ENCODE measurements at places on chromosomes 1 and 21.

- DNase-seq: no peak
Observed at GRCh38 chr1:77584884-77585283, 97.6 kb downstream of the ZZZ3 start.

DNA sequence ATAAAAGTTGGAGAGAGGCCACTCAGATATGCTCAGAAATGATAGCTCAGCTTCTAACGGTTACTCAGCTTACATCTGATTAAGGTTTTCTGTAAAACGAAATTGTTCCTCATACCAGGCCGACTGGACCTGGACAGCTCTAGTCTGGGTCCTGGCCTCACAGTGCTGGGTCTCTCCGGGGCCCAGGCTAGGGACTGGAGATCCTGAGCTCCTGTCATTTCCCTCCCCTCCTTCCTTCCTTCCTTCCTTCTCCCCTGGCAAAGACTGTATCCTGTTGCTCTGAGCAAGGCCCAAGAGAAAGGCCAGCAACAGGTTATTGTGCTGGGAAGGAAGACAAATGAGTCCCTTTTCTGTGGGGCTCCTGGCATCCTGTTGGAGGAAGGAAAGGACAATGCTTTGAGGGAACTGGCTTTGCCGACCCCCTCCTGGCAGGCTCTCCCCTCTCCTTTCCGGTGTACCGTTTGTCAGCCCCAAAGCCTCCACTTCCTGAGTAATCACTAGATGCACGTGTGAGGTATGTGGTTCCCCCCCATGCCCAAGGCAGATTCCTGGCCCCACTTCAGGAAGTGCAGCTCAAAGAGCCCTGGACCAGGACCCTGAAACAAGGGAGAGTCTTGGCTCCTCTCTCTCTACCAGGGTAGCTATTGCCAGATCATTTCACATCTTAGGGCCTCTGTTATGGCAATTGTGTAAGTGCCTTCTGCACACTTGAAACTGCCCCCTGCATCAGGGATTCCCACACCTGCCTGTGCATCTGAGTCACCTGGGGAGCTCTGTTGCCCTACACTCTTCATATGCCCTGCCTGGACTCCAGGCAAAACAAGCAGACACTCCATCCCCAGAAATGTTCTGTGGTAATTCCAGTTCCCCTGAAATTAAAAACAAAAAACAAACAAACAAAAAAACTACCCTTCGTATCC, 212.7 kb upstream of the FGGY start:
- no peak for DNase-seq

- no peak for DNase-seq
Observed at GRCh38 chr1:178189814-178190213, 95.9 kb downstream of the RASAL2 start.

GRCh38 chr1:235147269-235147668, 13.8 kb downstream of the RBM34 start:
- no peak for DNase-seq

DNA sequence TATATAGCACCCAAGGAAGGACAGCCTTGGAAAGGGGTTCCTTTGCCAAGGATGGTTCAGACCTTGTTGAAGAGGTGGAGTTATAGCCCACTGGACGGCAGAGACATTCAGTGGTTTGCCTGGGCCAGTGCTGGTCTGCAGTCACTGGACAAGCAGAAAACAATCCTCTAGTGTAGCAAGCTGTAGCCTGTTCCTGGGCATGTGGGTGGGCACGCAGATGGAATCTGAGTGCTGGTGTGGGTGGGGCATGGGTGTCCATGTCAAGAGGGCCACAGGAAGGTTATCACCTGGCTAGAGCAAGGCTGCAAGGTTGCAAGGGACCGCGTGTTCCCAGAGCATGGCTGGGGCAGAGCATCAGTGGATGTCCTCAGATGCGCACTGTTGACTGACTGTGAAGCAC, 244.7 kb downstream of the PTPRU start:
- no peak for DNase-seq

DNA sequence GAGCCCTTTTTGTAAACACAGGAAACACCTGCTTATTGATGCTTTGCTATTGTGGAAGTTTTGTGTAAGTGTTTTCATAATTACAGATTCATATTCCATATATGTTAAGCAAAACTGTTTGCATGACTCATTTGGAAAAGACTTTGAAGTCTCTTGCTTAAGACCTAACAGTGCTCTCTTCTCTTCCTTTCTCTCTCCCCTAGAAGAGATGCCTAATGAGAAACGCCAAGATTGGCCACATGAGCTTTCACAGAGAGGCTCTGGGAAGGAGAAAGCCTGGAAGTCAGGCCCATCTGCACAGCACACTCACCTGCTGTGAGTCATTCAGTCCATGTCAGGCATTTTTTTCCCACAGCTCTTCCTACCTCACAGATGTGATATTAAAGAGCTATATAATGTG, 101.6 kb upstream of the PALMD start:
- DNase-seq: no peak

GRCh38 chr1:40204856-40205255, 42.9 kb upstream of the TMCO2 start:
- no peak for DNase-seq

GRCh38 chr1:175579956-175580750, 163.2 kb downstream of the TNR start:
- DNase-seq: no peak

DNA sequence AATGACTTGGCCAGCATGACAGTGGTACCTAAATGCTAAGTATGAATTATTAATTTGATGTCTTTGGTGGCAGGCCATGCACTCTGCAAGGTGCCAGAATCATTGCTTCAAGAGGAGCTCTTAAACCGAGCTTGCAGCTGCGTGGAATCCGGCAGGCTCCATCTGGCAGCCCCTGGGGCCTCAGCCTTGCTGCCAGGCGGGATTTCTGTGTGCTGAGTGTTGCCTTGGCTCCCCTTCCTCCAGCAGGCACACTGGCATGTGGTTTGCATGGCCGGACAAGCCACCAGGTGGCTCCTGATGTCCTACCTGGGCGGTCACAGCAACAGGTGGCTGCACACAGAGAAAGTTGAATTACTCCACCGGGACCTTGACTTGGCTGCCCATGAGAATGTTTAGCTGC, 155.4 kb downstream of the URB2 start:
- no peak for DNase-seq

GRCh38 chr1:154845879-154846278, 24.2 kb downstream of the KCNN3 start:
- no peak for DNase-seq

GRCh38 chr1:203187304-203187685, 791 bp upstream of the CHI3L1 start:
- DNase-seq: no peak

GRCh38 chr1:228060458-228061190, 21.9 kb upstream of the ARF1 start:
- DNase-seq: no peak

DNA sequence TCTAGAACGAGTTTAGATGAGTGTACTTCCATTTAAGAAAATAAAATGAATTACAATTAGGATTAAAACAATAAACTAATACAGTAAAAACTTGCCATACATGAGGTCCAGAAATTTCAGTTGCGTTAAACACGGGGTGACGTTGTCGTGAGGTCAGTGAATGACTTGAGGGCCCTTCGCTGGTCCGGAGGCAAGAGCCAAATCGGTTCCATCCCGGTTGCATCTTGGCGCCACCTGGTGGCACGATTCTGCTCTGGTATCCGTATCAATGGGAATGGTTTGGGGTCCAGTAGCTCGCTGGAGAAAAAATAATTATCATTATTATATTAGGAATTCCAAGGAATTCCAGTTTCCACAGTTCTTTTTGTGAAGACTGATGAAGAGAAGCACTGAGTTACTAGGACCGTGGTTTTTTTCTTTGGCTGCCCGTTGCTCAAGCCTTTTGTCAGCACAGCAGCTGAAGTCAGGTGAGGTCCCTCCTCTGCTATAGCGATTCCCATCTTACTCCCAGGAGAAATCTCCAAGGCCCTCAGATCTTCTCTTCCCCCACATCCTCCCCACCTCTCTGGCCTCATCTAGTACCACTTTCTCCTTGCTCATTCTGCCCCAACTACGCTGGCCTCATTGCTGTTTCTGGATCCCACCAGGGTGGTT, 161.4 kb downstream of the SLC35F3 start:
- no peak for DNase-seq
